ENCODE measurements at places on chromosomes 1 and 21.

GRCh38 chr1:52127181-52128180, 14.4 kb upstream of the ZFYVE9 start:
- no peak for DNase-seq

- no peak for DNase-seq
These were observed 28.4 kb upstream of the DMBX1 start for GRCh38 chr1:46461017-46461808.

DNA sequence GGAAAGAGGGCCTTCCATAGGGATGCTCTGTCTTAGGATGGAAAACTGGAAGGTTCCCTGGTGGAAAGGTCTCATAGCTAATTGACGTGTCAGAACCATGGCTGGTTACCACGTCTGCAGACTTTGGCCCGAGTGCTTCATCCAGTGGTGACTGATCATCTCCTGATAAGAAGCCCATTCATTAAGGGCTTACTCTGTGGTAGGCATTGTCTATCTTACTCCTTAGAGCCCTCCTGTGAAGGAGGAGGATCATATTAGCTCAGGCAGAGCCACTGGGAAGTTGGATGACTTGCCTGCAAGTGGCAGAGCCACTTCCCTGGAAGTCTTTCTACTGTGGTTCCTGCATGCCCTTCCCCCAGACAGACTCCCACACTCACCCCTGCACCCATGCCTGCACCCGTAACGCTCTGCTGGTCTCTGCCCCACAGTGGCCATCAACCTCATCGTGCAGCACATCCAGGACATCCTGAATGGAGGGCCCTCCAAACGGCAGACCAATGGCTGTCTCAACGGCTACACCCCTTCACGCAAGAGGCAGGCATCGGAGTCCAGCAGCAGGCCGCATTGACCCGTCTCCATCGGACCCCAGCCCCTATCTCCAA, 79.9 kb downstream of the UCK2 start:
- DNase-seq: no peak

GRCh38 chr1:43541721-43542401, 11.2 kb downstream of the PTPRF start:
- no peak for DNase-seq

GRCh38 chr1:198649232-198649967, 10.6 kb downstream of the PTPRC start:
- DNase-seq: no peak

GRCh38 chr1:221699577-221699976, 42.3 kb downstream of the DUSP10 start:
- DNase-seq: no peak

- DNase-seq: no peak
These were observed 22.9 kb downstream of the NIPAL3 start for GRCh38 chr1:24438423-24438901.

DNA sequence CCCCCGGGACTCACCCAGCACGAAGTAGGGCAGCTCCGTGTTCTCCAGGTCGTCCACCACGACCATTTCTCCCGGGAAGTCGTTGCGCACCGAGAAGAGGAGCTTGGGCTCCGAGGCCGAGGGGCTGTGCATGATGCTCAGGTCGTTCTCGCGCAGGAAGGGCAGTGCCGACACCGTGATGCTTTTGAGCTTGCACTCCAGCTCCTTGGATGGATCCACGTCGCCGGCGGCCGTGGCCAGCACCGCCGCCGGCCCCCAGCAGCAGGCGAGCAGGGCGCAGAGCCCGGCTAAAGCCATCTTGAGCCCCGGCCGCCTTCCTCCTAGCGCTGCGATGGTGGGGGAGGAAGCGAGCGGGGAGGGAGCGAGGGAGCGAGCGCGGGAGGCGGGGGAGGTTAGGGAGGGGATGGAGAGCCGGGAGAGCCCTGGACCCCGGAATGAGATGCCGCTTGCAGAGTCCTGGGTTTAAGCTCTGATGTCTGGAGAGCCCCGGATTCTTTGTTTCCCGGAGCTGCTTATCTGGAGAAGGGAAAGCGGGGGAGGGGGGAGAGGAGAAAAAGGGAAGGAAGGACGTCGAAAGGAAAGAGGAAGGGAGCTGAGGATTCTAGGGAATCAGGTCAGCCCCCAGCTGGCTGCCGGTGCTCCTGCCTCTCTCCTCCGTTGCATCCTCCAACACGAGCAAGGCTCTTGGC, at the start of gene ASTN1:
TSS of gene ASTN1 (minus strand) at position 333 of the 689 bp plus-strand sequence. CDS start at position 297, 36 bp downstream.
- DNase-seq: no peak

DNA sequence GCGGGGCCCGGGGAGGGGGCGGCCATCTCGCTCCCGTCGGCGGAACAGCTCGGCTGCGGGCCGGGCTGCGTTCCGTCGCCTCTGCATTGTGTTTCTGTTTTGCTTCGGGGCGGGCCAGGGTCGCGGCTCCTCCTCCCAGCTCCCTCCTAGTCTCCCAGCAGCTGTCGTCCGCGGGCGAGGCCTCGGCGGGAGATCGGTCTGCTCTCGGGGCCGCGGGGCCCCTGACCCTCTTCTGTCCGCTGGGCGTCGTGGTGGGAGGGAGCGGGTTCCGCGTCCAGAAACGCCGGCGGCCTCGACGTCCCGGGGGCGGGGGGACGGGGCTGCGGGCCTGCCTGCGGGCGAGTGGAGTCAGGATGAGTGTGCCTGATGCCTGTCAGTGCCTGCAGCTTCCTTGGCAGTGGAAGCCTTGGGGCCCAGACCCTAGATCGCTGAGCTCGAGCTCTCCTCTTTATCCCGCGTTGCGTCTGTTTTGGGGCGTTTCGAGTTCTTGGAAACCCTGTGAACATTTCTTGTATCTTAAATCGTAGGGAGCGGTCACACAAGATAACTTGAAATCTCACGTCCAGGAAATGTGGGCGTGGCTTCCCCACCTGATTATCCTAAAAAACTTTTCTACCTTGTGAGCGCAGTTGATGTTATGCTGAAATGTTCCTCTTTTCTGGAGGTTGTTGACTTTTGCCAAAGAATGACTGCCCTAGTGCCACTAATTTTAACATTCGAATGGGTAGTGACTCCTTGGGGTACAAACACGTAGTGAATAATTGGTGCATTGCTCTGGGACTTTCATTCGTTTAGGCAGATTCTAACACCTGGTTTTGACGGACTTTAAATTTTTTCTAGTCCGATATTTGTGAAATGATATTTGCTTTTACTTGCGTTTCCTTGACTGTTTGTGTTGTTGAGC, 676 bp downstream of the MORC3 start:
- DNase-seq: no peak

GRCh38 chr1:16032388-16033102, 10.7 kb downstream of the CLCNKA start:
- no peak for DNase-seq

GRCh38 chr1:7667625-7668218, 103.4 kb upstream of the VAMP3 start:
- peak; percentile 56 for DNase-seq

DNA sequence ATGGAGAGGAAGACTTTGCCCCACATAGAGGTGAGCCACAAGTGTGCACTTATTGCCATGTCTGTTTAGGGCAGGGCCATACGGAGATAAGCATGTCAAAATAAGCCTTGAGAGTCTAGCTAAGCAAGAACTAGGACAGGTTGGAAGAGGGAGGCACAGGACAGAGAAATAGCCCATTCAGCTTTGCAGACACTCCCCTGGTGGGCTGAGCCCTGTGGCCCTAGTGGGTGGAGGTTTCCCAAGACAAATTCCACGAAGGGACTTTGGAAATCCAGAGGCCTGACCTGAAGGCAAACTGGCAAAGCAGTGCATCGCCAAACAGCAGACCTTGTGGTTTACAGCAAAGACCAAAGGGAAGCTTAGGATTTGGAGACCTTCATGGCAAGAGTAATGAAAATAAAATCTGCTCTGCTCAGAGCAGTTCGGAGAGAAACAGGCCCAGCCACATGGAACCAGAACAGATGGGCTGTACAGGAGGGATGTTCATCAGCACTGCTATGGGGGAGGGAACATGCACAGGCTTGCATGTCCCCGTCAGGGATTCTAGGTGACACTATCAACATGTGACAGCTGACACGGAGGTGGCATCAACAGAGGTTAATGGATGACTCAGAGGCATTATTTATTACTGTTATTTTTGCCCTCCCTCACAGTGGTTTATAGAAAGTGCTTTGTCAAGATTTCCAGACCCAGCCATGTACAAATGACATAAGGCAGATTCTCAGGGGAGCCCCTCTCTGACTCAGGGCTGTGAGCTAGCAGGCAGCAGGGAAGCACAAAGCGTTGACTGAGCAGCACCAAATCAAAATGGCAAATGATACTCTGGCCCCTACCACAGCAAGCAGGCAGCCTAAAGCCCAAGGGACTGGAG, 90.1 kb upstream of the IRF2BP2 start:
- DNase-seq: no peak

GRCh38 chr1:119477710-119478109, 29.3 kb upstream of the HSD3B1 start:
- DNase-seq: no peak

- no peak for DNase-seq
These were observed 13.8 kb downstream of the SAMD11 start for GRCh38 chr1:937521-937920.

GRCh38 chr1:35499231-35499630, 58.0 kb downstream of the KIAA0319L start:
- no peak for DNase-seq

DNA sequence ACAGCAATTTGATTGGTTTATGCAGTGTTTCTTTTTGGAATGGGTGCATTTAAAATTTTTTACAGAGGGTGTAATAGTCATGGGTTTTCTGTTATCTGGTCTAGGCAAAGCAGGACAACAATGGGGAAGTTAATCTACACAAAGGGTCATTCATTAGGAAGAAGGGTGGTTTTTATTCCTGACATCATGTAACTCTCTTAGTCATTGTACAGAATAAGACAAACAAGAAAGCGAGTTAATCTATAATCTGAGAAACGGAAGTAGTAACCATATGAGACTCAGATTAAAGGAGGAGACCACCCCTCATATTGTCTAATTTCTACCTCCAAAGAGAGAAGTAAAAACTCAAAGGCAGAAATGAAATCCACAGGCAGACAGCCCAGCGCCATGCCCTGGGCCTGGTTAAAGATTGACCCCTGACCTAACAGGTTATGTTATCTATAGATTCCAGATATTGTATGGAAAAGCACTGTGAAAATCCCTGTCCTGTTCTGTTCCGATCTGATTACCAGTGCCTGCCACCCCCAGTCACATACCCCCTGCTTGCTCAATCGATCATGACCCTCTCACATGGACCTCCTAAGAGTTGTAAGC, 10.5 kb upstream of the IFI6 start:
- DNase-seq: no peak

DNA sequence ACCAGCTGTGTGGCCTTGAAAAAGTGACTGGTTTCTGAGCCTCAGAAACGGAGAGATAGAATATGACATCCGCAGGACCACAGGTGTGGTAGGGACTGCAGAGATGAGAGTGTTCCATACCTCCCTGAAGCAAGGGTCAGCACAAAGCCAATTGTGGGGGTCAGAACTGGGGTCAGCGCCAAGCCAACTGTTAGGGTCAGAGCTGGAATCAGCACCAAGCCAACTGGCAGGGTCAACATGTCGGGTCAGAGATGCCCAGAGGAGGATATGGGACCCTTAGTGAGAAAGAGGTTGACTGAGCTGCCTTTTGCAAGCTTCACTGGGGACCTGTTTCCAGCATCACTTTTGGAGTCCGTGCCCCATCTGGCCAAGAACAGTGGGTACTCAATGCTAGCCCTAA, 93.9 kb downstream of the MATN1 start:
- DNase-seq: no peak

DNA sequence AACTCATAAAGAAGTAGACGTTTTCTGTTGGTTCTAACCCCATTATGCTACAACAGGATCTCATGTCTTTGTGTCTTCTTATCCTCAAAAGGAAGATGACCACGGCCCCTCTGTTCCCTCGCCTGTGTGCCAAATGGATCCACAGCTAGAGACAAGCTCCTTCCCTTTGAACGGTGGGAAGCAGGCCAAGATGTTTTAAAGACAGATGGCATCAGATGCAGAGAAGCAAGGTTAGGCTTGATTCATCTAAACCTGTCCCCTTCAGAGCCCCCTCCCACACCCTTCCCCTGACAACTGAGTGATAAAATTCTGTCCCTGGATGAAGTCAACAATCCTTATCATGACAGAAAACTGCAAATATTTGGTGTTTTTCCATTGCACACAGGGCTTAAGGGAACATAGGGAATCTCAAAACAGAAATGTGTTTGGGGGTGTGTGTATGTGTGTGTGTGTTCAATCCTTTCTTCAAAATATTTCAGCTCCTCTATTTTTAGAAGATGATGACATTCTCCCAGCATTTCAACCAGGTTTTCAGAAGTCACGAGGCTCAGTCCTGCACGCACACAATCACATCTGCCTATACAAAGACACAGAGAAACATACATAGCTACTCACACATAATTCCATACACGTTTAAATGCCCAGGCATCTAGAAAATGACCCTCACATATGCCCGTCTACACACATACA, 27.8 kb upstream of the FMOD start:
- no peak for DNase-seq

DNA sequence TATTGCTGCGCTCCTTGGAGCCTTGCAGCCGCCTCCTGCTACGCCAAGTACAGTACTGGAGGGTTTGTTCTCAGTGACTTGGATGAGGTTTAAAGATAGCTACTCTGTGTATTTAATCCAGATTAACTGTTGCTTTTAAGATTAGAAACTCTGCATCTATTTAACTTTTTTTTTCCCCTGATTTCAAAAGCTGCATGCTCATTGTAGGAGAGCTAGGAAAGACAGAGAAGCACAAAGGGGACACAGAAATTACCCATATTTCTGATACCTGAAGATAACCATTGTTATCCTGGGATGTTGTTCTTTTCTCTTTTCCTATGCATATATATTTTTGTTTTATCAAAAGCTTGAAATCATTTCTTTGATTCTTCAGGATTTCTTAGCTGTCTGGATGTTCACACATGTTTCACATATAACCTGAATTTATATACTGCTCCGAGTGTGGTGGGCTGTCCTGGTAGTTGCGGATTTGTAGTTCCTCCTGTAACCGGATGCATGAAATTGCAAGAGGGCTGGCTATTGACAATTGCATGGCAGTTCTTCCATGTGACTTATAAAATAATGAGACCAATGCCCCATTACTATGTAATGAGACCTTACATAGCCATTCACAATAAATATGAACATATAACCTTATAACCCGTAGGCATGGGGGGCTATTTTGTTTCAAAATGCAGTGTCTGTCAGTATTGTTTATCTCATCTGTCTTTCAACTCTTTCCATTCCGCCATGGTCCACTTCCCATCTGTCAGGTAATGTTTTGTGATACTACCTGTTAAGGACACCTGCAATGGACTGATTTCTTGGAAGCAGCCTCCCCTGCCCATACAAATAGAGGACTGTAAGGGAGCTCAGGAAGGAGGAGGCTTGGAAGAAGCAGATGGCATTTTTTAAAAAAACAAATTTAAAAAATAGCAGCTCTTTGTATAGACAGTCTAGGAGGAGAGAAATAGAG, 1.4 kb downstream of the RAVER2 start:
- DNase-seq: no peak

DNA sequence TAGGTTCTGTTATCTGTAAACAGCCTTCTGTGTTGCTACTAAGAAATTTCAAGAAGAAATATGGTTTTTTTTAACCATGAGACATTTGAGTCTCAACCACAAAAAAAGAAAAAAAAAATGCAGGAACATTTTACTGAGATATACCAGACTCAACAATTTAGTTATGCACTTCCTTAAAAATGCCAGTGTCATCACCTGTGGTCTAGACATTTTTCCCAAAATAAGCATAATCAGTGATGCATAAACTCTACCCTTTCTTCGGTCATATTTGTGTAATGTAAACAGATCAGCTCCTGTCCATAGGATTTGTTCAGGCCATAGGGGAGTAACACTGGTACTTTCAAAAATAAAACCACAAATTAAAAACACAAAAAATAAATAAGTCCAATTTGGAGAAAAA, 122.6 kb upstream of the TNFSF4 start:
- no peak for DNase-seq
